IMR-90 (cell line): ENCODE measurements at places on chromosomes 1 and 21.

DNA sequence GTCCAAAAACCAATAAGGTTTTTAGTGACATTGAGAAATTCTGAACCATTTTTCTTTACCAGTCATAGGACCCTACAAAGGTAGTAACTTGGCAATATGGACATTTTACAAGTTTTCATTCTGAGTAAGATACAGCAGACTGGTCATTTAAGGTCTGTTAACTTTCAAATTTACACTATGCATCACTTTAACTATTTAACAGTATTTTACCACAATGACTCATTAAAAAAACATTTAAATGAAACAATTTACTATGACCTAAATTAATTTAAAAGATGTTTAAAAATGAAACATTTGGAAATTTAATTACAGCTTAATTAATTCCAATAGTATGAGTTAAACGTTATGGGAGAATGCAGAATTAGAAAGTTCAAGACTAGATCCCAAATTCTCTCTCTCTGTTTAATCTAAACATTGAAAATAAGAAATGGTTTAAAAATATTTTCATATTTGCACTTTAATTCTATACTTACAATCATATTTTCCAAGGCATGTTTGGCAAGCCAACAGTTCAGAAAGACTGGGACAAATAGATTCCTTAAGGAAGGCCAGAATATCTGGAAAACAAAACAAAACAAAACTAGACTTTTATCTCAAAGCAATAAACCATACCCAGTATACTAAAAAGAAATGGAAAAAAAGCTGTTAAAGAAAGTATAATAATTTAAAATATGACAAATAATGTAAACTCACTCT lies 140.9 kb downstream of the KCNT2 start:
- DNase-seq = peak; percentile 2

GRCh38 chr1:166538646-166539045 lies 300.6 kb upstream of the POGK start:
- no peak for DNase-seq

DNA sequence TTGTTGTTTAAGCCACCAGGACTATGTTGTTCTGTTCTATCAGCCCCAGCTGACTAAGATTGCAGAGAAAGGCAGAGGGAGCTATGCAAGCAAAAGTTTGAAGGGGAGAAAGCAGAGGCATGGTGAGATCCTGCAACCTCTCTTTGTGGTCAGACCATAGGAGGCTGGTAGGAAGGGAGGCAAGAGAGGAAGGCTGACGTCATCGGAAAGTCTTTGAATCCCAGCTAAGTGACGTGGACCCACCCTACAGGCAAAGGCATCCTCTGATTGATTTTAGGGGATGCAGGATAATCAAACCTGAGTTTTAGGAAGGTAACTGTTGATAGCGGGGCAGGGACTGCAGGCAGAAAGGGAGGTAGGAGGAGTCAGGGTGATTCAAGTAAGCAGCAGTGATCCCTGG lies 23.3 kb upstream of the TNNI1 start:
- DNase-seq = no peak

DNA sequence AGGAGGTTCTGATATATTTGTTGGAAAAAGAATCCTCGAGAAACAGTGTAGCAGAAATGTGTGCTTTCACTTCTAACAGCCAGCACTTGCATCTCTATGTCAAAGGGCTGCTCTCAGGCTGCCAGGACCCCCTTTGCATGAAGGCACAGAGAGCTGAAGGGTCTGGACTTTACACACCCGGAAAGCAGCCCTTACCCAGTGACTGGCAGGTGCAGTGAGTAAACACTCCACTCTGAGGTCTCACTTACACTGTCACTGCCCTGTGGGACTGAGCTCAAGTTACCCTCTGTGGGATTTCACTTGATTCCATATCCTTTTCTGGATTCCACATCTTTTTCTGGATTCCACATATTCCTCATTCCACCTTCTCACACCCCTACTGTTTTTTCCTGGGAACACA lies 40.8 kb upstream of the PPP2R5A start:
- DNase-seq = no peak

DNA sequence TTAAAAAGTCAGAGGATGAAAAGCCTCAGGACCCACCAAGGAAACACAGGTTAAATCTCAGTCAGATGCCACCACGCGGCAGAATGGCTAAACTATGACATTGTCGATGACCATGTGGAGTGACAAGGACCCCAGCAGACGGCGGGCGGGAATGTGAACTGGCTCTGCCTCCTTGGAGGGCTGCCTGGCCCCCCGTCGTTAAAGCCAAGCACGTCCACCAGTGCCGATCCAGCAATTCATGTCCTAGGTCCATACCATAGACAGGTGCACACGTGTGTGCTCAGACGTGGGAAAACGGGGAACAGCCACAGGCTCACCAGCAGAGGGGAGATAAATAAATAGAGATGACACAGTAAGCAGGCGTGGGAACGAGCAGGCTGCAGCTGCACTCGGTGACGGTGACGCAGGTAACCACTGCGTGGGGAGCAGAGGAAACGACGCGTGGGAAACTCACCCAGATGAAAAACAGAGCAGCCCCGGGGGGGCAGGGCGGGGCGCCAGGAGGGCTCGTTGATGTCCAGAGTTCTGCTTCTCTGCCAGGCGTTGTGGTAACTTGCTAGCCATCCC lies 28.3 kb upstream of the PCBP3 start:
- DNase-seq = peak; percentile 31

DNA sequence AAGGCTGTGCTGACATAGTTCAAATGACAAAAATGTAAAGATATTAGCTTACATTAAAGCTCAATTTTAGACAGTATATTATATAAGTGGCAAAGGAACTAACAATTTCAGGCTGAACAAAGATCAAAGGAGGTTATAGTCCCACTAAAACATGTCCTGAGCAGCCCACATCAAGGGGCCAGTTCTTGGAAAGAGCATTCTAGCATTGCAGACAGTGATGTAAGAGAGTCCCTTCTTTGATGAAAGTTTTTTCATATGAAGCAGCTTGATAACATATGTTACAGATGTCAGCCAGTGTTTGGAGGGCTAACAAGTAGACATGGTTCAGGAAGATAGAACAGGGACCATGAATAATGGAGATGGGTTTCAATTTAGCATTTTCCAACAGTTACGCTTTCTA lies 301.7 kb downstream of the NTNG1 start:
- no peak for DNase-seq
